ENCODE measurements at places on chromosomes 2 and 18. TPM values are rescaled to one million over a fixed set of nuclear protein-coding genes. Genes with fewer than 3 reads are reported as not detected.

GRCh38 chr18:63477968-63478367, 1.2 kb downstream of the SERPINB5 start:
- no peak for DNase-seq

DNA sequence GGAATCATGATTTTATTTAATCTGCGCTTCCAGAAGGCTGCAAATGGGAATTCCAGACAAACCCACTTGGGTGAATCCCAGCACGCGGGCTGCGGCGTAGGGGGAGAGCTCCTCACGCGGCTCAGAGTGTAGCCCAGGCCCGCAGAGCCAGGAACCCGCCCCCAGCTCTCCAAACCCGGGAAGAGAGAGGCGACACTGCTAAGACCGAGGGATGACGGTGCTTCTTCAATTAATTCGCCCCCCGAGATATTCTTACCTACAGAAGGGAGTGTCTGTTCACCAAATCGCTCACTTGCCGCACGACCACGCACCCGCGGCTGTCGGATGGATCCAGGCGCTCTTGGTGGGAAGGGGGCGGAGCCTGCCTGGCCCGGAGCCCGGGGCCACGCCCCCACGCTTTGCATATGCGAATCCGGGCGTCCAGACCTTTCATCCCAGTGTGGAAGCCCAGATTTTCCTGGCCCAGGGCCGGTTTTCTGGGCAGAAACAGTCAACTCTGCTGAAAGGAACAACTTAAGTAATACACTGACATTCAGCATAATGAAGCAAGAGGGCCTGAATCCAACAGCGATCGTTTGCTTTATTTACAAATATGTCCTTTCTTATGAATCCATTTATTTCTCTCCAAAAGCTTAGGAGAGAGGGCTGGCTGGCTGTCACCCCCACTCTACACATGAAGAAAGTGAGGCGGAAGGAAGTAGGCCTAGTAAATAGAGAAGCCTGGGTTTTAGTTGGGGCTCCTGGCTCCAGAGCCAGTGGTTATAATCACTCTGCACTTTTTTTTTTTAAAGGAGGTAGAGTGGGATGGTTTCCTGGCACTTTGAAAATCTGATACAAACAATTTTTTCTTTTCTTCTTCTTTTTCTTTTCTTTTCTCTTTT, at the start of gene SLC19A3:
TSS of gene SLC19A3 (minus strand) at position 342 of the 881 bp plus-strand sequence. CDS start 15,710 bp downstream, outside the sequence.
- no peak for DNase-seq

GRCh38 chr2:164039270-164039669, 303.5 kb upstream of the FIGN start:
- no peak for DNase-seq

The FNDC4 gene
- not detected for total RNA-seq

The IRS1 gene
- 4.5 TPM for total RNA-seq
